ENCODE measurements at places on chromosomes 7 and 10.

- DNase-seq = no peak
These were observed 231.0 kb upstream of the PPP2R2D start for GRCh38 chr10:131669838-131670237.

DNA sequence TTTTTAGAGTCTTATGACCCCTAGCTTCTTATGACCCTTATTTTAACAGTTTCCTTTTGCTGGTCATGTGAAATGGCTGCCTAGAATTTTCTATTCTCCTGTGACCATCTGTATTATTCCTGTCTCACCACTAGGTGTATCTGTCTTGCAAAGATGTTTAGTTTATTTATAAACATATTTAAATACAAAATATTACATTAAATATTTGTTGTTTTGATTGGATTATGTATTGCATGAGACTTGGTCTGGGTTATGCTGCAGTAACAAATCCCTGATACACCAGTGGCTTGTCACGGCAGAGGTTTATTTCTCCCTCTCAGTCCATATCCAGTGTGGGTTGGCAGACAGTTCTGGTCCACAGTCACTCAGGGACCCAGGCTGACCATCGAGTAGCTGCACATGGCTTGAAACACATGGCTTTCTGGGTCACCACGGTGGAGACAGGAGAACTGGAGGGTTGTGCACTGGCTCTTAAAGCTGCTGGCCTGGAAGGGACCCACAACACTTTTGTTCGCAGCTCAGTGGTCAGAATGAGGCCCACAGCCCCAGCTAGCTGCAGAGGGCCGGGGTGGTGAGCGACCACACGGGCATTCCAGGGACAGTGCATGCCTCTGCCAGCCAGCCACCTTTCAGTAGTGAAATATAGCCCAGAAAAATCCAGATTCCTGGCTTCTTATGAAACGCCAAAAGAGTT is 7.4 kb downstream of the RASSF4 start:
- no peak for DNase-seq

- DNase-seq = no peak
These were observed 37.2 kb downstream of the IKZF1 start for GRCh38 chr7:50341724-50342123.

- no peak for DNase-seq
These were observed 606 bp upstream of the RABGEF1 start for GRCh38 chr7:66739953-66740301.

- peak; percentile 57 for DNase-seq
These were observed 26.2 kb upstream of the FRMD4A start for GRCh38 chr10:14356921-14357320.

GRCh38 chr10:27680006-27680557 is 65.5 kb downstream of the MKX start:
- no peak for DNase-seq

- DNase-seq = no peak
These were observed 165.5 kb downstream of the FAM107B start for GRCh38 chr10:14609178-14609577.
